ENCODE measurements at places on chromosomes 4 and X.

DNA sequence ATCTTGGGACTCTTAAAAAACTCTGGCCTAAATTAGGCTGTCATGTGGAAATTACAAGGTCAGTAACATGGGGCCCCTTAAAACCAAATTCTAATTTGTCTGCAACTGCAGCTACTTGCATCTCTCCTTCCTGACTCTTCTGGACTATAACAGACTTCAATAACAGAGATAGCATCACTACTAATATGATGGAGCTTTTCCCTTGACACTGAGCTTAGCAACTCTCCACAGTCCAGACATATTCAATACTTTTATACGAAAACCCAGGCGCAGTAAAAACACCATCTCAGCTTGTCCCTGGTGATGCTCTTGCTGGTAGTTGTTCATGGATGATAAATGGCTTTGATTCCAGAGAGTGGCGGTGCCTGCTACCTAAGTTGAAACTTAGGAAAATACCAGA, 850.4 kb downstream of the STIM2 start:
- DNase-seq: no peak

GRCh38 chr4:151887031-151887815, 126.4 kb upstream of the GATB start:
- peak; percentile 27 for DNase-seq

DNA sequence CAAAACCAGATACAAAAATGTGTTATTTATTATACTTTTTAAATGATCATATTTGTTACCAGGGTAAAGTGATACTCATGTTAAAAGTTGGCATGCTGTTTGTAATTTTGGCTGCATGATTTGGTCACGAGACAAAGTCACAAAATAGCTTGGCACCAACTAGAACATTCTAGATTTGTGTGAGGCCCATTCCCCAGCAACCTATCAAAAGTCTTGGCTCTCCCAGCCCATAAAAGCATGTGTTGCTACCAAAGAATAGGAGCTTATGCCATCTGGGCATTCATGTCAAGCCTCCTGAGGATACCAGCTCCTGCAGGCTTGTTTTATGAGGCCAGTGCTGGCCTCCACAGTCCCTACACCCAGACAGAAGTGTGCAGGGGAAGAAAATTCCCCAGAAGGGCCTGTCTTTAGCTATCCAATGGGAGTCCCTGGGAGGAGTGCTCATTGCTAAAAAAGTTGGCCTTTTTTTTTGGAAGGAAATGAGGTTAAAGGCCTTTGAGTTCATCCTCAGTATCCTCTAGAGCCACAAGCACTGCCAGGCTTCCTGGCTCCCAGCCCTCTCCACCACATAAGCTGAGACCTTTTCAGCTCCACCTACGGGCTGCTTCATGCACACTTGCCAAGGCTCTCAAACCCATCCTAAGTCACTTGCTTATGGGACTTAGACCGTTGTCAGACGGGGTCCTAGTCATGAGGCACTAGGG, 211.9 kb upstream of the EOLA2 start:
- no peak for DNase-seq

- DNase-seq: no peak
These were observed 74.9 kb downstream of the METTL14 start for GRCh38 chr4:118760092-118760491.

DNA sequence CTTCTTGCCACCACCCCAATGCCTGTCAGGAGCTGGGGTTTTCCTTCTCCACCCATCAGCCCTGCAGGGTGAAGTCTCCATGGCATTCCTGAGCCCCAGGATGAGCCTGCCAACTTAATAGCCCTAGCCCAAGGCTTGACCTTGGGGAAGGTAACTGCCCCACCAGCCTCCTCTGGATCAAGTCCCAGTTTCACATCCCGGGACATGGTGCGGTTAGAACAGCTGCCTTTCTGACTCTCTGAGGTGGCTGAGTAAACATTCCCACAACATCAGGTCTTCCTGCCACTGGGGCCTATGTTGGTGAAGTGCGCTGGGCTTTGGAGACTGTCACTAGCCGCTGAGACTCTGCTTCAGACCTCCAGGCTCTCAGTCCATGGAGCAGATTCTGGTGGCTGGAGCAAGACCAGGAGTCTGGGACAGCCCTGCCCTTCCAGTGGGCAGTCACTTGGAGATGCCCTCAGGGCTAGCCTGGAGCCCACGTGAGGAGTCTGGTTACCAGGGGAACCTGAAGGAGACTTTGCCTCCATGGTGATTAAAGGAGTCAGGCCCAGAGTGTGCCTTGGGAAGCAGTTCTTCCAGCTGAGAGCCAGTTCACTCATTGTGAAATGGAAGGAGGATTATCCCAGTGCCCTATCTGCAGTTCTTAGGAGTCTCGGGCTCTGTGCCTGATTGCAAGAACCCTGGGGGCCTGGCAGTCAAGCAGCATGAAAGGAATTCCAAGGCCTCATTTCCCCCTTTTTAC, 56.8 kb downstream of the SMIM20 start:
- no peak for DNase-seq

- peak; percentile 68 for DNase-seq
These were observed 1826.0 kb downstream of the STIM2 start for GRCh38 chr4:28686618-28687017.

GRCh38 chr4:80767944-80768343, 262.6 kb upstream of the BMP3 start:
- no peak for DNase-seq

DNA sequence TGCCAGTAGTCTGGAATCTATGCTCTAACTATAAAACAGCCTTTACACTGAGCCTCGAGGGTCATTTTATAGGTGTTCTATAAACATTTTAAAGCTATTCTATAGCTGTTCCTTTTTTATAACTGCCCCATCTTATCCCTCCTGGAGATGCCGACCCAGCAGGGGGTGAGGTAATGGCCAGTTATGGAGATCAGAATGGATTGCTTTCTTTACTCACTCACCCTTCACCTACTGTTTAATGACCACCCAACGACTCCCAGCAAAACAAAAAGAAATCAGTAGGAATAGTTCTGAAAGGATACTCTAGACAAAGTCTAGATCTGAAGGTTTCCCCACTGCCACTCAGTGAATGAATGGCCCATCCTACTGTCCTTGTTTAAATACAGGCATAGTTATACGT, 1113.1 kb downstream of the FAT4 start:
- no peak for DNase-seq

DNA sequence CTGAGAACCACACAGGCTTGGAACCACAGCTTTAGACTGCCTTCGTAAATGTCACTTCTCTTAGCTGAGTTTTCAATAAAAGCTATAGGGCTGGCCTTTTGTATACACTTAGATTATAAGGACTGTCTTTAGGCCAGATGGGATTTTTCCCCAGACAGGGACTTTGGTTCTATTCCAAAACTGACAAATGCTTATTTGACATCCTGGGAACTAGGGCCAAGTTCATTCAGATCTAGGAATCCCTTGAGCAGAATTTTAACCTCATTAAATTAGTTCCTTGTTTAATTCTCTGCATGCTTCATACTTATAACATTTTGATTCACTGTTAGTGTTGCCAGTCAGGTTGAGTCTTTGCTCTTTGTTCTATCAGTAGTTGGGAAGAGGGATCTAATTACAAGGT, 23.1 kb downstream of the ZRSR2 start:
- DNase-seq: no peak

GRCh38 chr4:112901962-112902411, 147.5 kb upstream of the ANK2 start:
- DNase-seq: no peak

DNA sequence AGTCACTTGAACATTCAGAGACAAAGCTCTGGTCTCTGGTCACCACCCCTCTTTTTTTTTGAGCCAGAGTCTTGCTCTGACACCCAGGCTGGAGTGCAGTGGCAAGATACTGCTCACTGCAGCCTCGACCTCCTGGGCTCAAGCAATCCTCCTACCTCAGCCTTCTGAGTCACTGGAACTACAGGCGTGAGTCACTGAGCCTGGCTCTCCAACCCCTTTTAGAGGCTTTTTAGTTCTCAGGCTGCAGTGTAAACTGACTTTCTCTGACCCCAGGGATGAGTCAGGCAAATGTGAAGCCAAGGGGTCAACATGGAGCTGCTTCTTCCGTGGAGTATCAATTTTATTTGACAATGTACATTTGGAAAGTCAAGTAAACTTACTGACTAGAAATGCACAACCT, 229.2 kb downstream of the PTTG2 start:
- DNase-seq: no peak

DNA sequence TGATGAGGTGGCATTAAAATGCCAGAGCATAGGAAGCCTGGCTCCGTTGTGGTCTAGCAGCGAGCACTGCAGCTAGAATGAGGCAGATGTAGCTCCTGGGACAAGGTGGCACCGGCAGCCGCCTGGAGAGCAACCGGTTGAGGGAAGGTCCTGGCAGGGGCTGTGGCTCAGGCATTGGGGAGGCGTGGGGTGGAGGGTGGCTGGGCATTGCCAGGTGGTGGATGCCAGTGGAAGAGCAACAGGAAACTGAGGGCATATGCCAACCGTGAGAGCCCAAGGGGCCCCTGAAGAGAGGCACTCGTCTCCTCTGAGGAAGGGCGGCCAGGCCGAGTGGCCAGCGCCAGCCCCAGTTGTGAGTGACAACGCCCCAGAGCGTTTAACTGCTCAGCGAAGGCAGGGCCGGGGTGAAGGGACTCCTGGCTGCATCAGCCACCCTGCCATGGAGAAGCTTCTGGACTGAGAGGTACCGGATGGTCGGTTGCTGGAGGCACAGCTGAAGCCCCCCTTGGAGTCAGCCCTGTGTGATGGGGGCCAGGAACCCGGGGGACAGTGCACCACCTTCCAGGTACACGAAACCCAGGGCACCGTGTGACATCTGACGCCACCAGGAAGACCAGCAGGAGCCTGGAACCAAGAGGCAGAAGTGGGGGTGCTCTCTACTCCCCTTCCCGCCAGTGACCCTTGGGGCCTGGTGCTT, 13.2 kb upstream of the PDE6B start:
- no peak for DNase-seq

- no peak for DNase-seq
These were observed 34.3 kb upstream of the CITED1 start for GRCh38 chrX:72340041-72340440.

GRCh38 chr4:32569861-32570260, 1849.7 kb downstream of the PCDH7 start:
- peak; percentile 83 for DNase-seq

- DNase-seq: peak; percentile 72
These were observed 65.2 kb upstream of the SLC7A11 start for GRCh38 chr4:138307319-138307718.

GRCh38 chrX:118508635-118509034, 13.0 kb downstream of the DOCK11 start:
- DNase-seq: no peak

- DNase-seq: peak; percentile 44
These were observed 20.2 kb downstream of the MMRN1 start for GRCh38 chr4:89914609-89915550.

- no peak for DNase-seq
These were observed 17.4 kb downstream of the SORBS2 start for GRCh38 chr4:185794637-185795036.

GRCh38 chrX:13996650-13997049, 33.0 kb downstream of the GEMIN8 start:
- no peak for DNase-seq

GRCh38 chr4:119865389-119865788, 201.3 kb downstream of the MAD2L1 start:
- no peak for DNase-seq

DNA sequence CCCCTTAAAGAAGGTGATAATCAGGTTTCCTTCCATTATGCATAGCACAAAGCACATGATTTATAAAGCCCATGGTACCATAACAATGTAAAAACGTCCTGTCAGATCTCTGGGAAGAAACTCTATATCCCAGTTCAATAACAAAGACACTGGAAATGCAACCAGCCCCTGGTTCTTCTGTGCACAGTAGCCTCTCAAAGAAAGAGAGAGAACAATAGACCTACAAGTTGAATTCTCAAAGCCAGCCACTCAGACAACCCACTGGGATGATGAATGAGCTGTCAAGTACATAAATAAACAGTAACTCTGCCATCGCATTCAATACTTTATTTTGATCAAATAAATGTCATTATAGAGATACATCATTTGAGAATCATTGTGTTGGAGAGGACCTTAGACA, 400.1 kb upstream of the CPEB2 start:
- DNase-seq: no peak

GRCh38 chrX:11756354-11757318, 1.4 kb upstream of the MSL3 start:
- DNase-seq: peak; percentile 39

DNA sequence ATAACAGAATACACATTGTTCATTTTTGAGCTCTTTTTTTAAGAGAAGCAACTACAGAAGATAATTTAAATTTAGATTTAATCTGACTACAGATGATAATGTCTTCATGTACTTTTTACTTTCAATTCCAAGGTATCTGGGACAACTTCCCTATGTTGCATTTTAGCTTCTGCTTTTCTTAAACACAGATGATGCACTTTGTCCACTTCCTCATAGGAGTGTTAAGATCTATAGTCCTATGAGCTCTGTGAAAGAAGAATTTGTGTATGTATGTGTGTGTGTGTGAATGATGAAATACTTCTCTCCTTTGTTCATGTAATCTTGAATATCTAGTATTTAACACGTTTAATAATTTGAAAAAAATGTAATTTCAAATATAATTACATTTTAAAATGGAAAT, 5.3 kb upstream of the FHIP1A start:
- DNase-seq: peak; percentile 82

DNA sequence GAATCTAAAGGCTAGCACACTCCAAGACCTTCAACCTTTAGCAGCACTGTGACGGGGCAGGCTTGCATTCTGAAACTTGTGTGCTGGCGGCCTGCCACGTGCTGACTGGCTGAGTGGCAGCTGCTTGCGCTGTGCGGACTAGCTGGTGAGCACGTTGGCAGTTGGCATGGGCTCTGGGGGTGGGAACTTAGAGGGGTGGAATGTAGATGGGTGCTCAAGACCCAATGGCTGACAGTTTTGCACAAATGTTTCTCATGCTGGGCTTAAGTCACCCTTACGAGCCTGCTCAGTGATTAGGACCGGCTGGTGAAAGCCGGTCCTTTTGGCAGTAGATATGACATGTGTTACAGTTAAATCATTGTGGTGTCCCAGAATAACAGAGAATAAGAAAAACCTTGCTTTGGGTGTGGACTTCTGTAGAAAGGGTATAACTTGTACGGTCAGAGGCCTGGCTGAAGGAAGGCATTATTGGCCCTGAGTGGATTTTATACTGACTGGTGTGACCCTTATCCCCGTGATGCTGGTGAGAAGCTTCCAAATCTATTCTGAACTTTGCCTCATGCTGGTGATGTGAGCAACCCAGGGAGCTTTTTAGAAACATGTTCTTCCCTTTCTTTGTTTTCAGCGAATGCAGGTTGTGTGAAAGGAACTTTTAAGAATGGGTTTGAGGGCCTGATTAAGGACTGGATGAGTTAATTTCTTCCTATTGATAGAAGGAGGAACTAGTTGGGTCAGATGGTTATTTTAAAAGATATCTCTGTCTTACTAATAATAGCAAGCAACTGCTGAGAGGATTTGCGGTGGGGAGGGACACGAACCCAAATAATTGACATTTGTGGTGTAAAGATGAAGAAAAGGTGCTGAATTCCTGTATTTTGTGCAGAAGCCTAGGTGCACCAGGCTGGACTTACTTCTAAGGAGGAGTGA, 107.4 kb upstream of the SLC4A4 start:
- no peak for DNase-seq

DNA sequence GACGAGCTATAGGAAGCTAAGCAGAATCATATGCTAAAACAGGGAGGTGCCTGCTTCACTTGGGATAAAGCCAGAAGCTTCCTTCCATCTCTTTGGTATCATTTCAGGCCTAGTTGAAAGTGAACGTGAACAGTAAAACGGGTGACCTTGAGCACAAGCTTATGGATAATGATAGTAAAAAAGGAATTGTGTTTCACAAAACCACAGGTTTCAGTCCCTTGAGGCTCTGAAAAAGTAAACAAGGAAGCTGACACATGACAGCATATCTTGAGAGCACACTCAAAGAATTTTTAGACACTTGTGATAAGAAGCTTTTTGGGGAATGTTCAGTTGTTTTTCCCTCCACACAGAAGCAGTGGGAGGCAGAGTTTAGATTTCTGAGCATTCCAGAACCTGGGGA, 286.1 kb downstream of the DCHS2 start:
- DNase-seq: peak; percentile 71

Measured in OCI-M1 (cell line).